ENCODE measurements at places on chromosomes 13 and 19.

DNA sequence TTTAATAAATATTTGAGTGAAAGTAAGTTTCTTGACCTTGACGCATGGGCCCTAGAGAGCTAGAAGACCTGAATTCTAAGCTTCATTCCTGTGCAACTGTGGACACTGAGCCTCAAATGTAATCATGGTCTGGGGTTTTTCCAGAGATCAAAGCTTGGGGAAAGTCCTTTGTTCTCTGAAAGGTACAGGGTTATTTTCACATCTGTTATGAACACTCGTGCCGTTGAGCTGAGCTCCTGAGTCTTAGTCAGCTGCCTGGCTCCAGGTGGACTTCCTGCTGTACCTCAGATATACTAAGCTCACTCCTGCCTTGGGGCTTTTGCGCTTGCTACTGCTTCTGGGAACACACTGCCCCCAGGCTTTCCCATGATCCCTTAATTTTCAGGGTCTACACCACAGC lies 7.5 kb upstream of the ZBTB32 start:
- no peak for DNase-seq

DNA sequence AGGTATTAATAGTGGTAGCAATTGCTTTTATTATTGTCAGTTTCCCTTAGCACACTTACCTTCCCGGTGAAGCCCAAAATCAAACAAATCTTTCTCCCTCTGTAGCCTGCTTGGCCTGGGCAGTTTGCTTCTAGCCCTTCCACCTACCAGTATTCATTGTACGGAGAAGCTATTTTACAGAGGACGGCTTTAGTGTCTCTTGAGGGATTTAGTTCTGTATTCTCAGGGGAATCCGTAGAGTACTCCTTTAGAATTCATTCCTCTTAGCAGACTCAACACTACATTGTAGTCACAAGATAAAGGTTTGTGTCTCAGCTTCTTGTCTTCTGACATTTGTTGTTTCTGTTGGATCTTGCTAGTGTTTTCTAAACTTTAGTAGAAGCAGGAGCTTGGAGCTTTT lies 24.1 kb upstream of the WTIP start:
- DNase-seq, result no peak

DNA sequence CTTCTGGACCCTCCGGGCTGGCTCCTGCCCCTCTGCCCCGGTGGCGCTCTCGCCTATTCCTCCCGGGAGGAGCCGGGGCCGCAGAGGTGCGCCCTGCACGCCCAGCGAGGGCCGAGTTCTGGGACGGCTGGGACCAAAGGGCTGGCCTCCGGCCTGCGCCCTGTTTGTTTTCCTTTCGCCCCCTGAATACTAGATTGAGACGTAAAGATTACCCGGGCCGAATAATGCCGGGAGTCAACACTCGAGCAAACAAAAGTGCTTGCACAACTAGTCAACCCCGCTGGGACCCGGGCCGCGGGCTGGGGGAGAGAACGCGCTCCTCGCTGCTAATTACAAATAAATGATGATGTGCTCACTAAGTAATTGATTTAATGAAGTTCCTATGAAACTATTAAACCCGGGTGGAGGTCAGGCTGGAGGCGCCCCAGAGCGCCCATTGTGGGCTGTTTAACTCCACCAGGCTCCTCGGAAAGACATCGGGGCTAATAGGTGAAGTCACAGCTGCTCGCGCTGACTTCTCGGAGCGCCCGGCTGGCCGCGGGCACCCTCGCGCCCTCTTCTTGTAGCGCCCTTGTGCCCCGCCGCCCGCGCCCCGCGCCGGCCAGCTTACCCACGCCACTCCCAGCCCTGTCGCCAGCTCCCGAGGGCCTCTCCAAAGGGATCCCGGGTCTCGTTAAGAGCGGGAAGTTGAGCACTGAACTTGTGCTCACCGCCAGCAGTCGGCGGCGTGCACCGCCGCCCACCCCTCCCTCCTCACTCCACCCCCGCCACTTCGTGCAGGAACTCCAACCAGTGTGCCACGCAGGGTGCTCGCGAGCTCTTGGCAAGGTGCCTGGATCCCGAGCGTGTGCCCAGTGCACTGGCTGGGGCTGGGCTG lies 14.9 kb downstream of the ZIC5 start:
- peak; percentile 85 for DNase-seq

- peak; percentile 85 for DNase-seq
Measured at GRCh38 chr19:18832306-18833140, 764 bp downstream of the UPF1 start.

GRCh38 chr13:110490009-110490770 lies 71.3 kb downstream of the RAB20 start:
- DNase-seq, result no peak

DNA sequence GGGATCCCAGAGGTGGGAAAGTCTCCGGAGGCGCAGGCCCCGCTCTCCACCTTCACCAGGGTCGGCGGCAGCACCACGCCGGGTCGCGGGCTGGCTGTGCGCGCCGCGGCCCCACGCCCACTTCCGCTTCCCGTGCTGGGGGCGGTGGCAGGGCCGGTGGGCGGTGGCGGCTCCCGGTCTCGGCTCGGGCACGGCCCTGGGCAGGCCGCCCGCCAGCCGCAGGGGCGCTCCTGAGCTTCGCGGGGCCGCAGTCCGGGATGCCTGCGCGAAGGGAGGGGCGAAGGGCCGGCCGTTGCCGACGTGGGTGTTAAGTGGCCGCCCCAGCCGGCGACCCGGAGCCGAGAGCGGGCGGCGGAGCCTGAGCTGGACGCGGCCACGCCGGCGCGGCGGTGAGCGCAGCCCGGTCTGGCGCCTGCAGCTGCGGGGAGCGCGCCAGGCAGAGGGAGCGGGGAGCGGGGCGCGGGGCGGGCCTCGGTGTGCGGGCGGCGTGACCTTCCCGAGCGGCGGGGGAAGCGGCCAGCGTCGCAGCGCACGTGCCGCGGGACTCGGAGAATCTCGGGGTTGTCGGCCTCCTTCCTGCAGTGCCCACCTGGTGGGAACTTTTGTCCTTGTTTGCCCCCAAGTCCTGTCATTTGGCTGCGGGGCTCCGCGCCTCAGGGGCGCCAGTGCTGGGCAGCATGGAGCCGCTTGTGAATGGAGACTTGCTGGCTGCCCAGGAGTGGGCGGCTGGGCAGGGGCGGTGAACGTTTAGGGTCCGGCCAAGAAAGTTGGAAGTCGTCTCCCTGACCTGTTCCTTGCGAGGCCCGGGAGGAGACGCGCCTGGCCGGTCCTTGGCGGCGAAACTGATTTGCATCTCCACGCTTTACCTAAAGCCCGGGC lies at the start of gene SLC25A15:
SLC25A15 (plus strand) TSS at position 337 of the 879 bp plus-strand sequence. CDS start 3,616 bp downstream, outside the sequence.
- peak; percentile 92 for DNase-seq

DNA sequence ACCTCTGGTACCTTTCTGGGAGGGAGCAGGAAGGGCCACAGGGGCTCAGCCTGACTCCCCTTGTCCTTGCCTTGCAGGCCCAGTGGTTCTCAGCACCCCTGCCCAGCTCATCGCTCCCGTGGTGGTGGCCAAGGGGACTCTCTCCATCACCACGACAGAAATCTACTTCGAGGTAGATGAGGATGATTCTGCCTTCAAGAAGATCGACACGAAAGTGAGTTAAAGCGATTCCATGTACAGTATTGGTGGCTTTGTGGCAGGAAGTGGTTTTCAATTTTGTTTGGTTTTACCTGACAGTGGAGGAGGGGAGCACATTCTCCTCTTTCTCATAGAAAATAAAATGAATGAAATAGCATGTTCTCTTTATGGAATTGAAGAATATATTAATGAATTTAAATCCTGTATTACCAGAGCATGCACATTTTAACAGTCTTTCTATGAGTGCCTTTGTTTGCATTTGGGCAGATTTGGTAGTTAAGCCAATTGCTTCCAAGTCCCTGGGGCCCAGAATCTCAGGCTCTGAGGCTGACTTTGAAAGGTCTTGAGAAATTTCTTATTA lies 4.1 kb downstream of the MAB21L1 start:
- peak; percentile 23 for DNase-seq

- DNase-seq, result no peak
Measured at GRCh38 chr13:114101358-114102130, 30.9 kb downstream of the RASA3 start.

DNA sequence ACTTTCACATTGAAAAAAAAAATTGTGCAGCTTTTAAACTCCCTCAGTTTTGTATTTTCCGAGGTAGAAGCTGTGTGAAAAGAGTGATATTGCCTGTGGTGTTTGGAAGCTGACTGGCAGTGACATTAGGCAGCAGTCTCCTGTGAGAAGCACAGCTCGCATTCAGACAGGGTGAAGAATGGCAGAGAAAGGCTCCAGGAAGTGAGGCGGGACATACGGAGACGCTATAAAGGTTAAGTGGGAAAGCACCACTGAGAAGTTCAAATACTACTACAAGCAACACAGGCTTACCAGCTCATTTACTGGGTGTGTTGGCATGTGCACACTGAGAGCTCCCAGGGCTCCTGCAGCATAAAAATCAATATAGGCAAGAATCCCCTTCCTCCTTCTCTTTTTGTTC lies 88.4 kb downstream of the RXFP2 start:
- DNase-seq, result peak; percentile 11

- DNase-seq, result peak; percentile 96
Measured at GRCh38 chr19:39824143-39825092, 9.5 kb downstream of the DYRK1B start.

DNA sequence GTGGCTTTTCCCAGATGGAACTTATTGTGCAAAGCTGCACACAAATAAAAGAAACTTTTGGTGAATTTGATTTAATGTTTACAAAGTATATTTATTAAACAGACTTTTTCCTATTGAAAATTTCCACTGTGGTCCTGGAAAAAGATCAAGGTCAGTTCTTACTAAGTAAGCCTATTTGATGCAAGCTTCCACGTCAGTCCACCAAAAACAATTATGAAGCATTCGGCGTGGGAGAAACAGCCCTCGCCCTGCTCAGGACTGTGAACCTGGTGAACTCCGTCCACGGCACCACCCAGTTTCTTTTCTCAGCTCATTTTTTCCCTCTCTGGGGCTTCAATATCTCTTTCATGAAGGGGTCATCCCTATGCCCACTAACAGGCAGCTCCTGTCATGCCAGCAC lies 149.8 kb downstream of the EFNB2 start:
- DNase-seq, result no peak

- peak; percentile 13 for DNase-seq
Measured at GRCh38 chr19:10637894-10638293, 12.5 kb downstream of the SLC44A2 start.

DNA sequence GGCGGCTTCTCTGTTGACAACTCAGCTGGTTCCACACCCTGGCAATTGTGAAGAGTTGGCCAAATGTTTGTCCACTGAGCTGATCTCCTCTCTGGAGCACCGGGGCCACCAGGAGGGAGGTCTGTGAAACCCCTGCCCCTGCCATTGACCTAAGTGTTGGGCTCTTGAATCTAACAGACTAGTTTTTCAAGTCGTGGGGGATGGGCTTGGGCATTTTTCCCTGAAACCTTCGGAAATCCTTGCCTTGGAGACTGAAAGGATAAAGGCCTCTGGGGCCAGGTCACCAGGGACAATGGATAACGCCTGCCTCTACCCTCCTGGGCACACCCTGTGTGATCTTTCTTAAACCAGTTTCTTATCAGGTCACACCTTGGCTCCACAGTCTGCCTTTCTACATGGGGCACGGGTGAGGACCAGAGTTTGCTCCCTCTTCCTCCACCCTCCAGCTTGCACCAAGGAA lies 881 bp downstream of the GEMIN7 start:
- peak; percentile 72 for DNase-seq

GRCh38 chr19:16384688-16385087 lies 60.1 kb downstream of the KLF2 start:
- no peak for DNase-seq

DNA sequence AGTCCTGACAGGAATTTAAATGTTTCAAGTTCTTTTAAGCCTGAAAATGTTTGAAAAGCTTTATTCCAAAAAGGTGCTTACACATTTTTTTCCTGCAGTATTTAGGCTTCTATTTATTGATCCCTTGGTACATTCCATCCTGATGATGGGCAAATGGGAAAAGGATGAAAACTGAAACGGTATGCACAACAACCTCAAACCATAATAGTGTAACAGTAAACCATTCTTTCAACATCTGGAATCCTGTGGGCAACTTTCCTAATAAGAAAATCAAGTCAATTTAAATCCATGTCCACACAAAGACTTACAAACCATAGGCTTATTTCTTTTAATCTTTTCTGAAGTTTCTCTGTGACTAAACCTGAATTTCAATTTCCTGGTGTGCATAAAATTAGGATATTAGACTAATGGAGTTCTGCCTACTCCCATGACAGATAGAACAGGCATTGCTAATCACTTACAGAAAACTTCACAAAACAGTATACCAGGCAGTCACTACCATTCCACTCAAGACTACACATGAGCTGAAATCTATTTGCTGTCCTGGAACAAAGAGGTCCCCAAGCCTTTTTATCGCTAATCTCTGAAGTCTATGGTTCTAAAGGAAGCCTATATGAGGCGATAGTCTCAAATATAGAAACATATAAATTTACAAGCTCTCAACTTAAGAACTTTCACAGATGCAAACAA lies 103.3 kb downstream of the DLEU7 start:
- no peak for DNase-seq

- DNase-seq, result peak; percentile 47
Measured at GRCh38 chr19:28292822-28293500, 920.0 kb downstream of the UQCRFS1 start.

GRCh38 chr13:106132216-106132615 lies 403.2 kb downstream of the EFNB2 start:
- no peak for DNase-seq

- peak; percentile 54 for DNase-seq
Measured at GRCh38 chr19:31943191-31943661, 402.2 kb upstream of the ZNF507 start.

DNA sequence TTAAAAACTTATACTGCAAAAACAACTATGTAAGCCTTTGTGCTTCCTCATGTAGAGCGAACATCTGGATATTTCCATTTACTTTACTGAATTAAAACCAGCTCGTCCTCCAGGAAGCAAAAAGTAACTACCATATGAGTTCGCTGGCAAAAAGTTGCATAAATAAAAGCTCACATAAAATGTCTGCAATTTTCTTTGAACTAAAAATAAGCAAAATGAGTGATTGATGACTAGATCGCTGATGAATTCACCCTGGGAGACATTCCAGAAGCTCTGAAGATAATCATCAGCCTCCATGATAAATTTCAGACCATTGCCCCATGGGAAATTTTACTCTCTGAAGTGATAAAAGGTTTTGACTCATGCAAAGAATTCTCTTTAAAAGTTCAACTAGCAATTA lies 67.3 kb upstream of the SACS start:
- DNase-seq, result no peak

DNA sequence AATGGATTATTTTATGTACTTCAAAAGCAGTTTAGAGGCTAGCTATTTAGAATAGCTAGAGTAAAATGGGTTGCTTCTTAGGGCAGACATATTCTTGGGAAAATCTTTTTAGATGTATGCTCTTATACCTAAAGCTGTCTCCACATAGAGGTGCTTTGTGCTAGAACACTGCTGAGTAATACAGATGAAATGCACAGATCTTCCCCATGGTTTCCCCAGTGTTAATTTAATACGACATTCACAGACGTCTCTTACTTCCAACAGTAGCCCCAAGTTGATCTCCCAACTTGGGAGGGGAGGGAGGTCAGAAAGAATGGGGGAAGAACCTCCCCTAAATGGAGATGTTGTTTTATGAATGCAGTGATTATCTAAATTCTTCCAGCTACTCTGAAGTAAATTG lies 16.9 kb downstream of the NALCN start:
- no peak for DNase-seq

- DNase-seq, result no peak
Measured at GRCh38 chr19:20367811-20368294, 197.7 kb downstream of the ZNF737 start.

GRCh38 chr13:43572656-43573360 lies 214.0 kb downstream of the ENOX1 start:
- no peak for DNase-seq

- no peak for DNase-seq
Measured at GRCh38 chr13:25679159-25679558, 307.4 kb downstream of the ATP8A2 start.
